ENCODE measurements at places on chromosomes 2 and 18. TPM values are rescaled to one million over a fixed set of nuclear protein-coding genes. Genes with fewer than 3 reads are reported as not detected.

Gene CFAP65
- 0.16 TPM for total RNA-seq

Gene RAB27B
- 35.1 TPM for total RNA-seq

Gene HOXD1
- not detected for total RNA-seq

Gene ITPRIPL1
- 7.5 TPM for total RNA-seq

Gene SERPINB12
- total RNA-seq, result not detected

Gene TRIP12
- 187 TPM for total RNA-seq

- DNase-seq, result no peak
Observed at GRCh38 chr2:160405077-160405867, 88.3 kb downstream of the RBMS1 start.

GRCh38 chr18:13568443-13569392 is 157.6 kb downstream of the FAM210A start:
- no peak for DNase-seq

DNA sequence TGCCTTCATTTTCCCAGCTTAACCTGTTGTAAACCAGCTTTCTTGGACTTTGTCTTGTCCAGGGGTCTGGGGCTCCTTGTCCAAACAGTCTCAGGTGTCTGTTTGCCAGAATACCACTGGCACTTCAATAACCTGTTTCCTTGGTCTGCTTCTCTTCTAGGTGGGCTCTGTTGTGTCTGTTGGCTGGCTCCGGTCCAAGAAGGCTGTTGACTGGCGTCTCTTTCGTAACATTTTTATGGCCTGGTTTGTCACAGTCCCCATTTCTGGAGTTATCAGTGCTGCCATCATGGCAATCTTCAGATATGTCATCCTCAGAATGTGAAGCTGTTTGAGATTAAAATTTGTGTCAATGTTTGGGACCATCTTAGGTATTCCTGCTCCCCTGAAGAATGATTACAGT is 17.0 kb downstream of the SLC20A1 start:
- no peak for DNase-seq

DNA sequence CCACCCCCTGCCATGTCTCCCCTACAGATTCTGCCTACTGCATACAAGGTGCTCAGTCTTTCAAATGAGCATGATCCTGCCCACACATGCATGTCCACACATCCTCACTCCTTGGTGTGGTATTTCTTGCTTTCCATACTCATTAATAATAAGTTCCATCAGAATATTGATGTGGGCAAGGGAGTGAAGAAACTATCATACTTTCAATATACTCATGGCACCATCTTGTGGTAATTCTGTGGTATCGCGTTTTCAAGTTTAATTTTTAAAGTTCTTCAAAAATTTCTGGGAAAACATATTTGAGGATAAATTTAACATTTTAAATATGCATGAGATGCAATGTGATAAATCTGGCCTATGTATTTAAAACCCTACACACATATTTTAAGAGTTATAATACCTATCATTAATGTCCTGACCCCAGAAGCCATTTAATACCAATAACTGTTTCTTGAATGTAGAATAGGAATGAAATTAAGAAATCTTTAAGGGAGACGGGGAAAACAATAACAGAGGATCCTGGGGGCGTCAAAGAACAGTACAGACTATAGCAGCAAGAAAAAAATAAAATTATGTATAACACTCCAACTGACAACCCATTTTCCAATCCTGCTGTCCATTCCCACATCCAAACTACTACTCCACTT is 110.1 kb downstream of the ZNF385B start:
- DNase-seq, result no peak

DNA sequence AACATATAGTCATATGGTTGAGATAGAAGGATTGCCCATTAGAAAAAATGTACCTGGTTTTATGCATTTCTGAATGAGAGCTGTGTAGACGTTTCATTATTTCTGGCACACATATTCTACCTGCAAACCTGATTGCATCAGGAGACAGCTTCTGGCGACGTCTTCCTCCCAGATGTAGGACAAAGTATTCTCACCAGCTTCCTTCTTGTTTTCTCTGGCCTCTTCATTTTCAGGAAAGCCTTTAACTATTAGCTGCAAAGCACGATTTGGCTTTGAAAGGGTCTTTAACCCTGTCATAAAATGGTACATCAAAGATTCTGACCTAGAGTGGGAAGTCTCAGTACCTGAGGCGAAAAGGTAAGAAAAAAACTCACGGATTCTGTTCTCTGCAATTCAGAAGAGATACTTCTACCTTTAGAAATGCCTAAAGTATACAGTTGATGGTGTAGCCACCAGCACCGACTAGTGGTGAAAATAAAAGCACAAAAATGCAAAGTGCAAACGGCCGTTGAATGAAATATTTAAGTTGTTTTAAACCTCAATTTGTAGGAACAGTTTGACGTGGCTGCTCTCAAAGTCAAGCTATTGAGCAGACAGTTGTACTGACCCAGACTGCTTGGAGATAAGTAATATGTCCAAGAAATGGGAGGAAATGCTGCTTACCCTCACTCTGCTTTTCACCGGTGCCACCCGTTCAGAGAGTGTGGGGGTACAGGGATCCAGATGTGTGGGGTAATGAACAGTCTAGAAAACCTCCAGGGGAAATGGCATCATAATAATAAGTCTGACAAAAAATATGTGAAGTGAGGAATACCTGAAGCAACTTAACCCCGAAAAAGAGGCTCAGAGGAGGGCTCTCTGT is 20.2 kb downstream of the IL18RAP start:
- DNase-seq, result no peak

GRCh38 chr18:58455314-58456188 is 173.3 kb downstream of the ALPK2 start:
- no peak for DNase-seq

DNA sequence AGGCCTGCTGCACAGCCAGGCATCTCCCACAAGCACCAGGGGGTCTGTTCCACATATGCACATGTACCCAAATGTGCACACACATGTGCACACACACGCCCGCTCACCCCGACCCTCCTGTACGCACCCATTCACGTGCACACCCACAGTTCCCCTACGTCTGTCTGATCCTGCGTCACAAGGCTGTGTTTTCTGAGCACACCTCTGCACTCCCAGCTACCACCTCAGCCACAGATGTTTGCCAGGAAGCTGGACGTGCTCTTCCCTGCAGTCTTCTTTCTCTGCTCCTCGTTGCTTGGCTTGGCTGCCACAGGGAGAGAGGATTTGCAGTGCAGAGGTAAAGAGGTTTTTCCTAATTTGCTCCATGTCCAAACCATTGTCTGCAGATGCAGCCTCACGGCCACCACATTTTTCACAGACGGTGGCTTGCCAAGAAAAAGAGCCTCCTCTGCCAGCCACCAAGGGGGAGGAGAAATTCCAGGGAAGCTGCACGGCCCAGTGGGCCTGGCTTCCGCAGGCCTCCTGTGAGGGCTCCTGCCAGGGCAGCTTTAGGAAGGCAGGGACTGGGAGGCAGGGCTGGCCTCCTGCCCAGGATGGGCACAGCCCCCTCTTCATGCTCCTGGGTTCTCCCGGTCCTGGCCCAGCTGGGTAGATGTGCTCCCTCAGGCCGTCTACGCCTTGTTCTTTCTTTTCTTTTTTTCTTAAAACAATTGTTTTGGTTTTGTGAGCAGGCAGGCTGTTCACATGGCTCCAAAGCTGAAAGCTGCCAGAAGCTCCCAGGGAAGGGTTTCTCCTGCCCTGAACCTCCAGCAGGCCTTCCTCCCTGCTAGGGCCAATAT is 29.3 kb upstream of the HS6ST1 start:
- peak; percentile 74 for DNase-seq

DNA sequence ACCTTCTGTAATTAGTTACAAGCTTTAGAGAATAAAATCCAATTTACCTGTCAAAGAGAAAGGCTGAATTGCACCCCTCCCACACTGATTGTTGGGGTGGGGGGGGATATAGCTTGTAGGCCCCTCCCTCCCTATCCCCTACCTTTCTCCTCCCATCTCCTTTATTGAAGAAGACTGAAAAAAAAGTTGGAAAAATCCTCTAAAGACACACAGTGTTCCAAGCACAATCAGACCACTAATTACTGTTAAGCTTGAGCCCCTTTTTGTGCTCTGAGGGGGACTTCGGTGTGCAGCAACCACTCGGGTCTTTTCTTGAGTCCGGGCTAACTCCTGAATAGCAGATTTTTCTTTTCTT is 43.0 kb upstream of the FZD5 start:
- no peak for DNase-seq

DNA sequence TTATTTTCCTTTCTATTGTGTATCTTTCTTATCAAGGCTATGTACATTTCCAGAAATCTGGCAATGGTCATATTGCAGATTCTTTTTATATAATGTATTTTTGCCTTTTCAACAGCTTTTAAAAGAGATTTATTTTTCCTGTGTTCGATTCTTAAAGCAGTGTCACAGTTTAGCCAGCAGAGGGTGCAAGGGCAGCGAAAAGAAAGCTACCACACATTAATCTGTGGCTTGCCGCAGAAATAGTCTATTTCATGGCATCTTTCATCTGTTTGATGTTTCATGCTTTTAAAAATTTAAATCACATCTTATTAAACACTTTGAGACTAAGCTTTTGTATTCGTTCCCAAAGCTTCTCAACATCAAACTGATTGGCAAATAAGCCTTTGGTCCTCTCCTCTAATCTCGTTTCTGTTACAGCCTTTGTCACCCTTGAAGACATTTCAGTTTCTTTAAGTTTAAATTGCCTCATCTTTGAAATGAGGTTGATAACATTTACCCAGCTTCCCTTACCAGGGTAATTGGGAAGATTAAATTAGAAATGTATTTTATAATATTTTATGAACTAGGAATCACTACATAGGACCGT is 73.3 kb downstream of the PIK3C3 start:
- no peak for DNase-seq

GRCh38 chr2:31136732-31137131 is 1.5 kb downstream of the GALNT14 start:
- no peak for DNase-seq

- no peak for DNase-seq
Observed at GRCh38 chr2:73700661-73701447, 36.3 kb downstream of the TPRKB start.

DNA sequence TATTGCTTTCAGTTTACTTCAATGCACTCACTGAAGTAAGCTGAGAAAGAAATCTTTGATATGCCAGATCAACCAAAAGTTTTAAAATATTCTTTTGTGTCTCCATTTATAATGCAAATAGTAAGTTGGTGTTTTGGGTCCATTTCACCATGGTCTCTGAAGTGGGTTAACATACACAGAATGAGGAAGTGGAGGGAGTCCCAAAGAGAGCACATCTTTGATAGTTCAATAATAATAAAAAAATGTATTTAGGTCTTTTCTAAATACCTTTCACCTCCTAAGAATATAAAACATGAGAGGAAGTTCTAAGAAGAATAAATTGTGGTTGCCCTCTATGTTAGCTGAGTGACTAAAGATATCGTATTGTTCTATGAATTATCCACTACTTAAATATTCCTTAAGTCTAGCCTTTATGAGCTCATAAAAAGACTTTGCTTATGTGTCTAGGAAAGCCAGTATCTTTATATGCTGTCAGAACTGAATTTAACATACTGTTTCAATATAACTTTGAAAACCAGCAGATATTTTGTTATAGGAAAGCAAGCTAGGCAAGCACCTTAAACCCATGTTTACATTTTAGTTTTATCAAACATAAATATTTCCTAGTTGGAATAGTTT is 148.7 kb upstream of the ZEB2 start:
- DNase-seq, result no peak

DNA sequence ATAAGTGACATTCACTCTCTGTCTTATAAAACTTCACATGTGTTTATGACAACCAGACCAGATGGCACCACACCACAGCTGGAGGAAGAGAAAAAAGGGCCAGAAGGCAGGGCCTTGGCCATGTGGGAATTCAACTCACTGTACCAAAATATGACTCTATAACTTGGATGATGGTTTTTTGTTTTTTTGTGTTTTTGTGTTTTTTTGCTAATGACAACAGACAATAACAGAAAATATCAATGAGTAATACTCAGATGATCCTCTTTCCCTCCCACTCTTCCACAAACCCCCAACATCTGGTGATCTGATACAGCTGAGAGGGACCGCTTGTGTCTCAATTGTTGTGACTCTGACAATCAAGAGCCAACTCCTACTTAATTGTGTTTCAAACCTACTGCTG is 12.4 kb downstream of the NMI start:
- no peak for DNase-seq

DNA sequence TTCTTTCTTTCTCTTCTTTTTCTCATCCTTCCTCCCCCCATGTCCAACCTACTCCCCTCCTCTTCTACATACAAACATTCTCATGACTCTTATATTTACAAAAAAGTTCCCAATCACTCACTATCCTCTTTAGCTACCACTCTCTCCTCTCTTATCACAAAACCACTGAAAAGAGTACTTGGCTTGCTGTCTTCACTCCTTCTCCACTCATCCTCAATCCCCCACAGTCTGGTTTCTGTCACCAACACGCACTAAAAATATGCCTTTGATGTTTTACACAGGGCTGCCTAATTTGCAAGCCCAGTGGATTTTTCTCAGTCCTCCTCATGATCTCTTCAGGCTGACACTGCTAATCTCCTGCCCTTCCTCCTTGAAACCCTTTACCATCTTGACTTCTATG is 159.5 kb downstream of the TNS1 start:
- DNase-seq, result no peak
